ENCODE measurements at places on chromosomes 7 and 10.

DNA sequence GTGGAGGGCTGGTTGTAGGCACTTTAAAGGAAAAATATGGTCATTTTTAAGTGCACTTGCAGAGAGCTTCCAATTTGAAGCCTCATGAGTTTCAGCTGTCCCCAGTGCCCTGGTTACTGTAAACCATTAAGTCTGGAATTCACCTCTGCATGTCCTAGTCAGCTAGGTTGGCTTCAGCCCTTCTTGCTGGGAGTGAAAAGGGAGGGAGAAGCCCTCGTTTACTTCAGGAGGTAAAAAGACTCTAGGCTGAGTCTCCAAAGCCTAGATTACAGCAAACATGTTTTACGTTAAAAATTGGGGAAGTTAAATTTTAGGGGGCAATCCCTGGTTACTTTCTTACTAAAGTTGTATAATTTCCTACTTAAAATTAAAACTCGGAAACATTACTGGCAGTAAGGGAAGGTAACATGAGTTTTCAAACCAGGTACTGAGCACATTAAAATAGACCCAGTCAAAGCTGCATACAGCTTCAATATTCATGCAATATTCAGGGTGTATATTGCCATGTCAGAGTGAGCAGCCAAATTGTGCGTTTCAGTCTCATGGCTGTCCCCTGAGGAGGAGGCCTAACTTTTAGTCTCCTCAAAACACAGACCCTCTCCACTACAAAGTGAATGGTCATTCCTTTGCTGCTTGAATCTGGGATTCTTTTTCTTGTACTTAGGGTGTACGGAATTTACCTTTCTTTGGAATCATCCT is 156.7 kb downstream of the PRKG1 start:
- no peak for DNase-seq

DNA sequence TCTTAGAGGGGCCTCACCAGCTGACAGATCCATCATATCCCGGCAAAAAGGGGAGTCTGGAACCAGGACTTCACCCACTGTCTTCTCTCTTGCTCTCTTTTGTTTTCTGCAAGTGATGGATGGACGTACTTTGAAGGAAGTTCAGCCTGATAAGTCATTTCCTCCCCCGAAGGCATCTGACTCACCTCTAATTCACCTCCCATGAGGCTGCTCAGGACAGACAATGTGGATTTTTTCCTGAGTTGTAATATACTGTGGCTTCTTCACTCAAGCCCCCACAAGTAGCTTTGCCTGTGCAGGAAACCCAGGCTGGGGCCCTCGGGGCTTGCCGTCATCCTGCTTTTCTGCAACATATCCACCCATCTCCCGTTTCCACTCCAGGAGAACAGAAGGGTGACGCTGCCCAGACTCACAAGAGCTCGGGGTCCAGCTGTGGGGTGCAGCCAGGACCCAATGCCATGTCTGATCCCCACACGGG is 70.4 kb downstream of the ASB13 start:
- DNase-seq = peak; percentile 83

DNA sequence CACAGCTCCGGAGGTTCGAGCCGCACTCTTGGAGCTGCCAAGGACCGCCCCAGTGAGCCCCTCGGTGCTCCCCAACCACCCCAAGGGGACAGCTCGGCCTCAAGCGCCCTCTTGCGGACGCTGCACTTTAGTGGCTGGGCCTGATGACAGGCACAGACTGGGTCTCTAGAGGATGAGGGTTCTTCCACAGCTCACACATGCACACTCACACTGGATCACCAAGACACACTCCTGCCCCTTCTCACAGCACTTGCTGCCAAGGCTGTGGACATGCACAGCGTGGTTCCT is 2.1 kb downstream of the RET start:
- DNase-seq = no peak

DNA sequence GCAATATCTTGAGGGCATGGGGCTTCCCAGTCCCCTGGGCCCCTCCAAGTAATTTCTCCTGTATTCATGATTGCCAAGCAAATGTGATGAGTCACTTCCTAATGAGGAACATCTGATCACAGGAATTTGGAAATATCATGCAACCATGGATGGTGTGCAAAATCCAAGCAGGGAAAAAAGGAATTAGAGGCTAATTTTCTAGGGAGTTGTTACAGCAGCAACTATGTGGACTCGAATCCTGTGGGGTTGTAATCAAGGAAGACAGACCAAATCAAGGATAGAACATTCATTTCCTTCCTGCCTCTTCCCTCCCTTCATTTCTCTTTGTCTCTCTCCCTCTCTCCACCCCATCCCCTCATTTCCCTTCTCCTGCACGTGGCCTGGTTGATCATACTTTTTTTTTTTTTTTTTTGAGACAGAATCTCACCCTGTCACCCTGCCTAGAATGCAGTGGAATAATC is 23.9 kb upstream of the AGFG2 start:
- peak; percentile 65 for DNase-seq

- no peak for DNase-seq
These were observed 107.6 kb downstream of the DIP2C start for GRCh38 chr10:581776-582330.

GRCh38 chr10:8790390-8790789 is 735.9 kb downstream of the GATA3 start:
- no peak for DNase-seq

- peak; percentile 98 for DNase-seq
These were observed 11.7 kb upstream of the PRDX3 start for GRCh38 chr10:119190353-119190752.

DNA sequence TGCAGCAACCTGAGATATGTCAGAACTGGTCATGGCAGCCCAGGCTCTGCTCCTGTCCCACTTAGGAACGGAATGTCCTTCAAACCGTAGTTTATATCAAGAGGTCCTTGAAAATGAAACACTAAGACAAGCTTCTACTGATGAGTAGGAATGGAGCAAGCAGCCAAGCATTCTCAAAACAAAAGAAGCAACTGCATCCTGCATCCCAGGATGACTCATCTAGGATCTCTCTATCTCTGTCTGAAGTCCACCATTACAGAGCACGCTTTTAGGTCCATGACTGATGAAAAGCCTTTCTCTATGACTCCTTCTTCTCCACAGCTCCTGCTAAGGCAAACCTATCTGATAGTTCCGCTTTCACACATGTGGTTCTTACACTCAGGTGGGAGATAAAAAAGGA is 16.3 kb downstream of the MBL2 start:
- DNase-seq = peak; percentile 52

DNA sequence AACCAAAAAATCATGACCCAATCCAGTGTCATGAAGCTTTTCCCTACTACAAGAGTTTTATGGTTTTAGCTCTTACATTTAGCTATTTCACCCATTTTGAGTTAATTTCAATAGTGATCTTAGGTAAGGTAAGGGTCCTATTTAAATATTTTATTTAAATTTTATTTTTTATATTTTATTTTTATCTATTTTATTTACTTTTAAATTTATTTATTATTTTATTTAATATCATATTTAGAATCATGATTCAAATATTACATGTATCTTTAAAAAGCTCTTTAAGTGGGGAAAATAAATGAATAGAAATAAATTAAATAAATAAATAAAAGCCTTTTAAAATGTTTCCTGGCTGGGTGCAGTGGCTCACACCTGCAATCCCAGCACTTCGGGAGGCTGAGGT is 276.0 kb downstream of the SKIDA1 start:
- no peak for DNase-seq

DNA sequence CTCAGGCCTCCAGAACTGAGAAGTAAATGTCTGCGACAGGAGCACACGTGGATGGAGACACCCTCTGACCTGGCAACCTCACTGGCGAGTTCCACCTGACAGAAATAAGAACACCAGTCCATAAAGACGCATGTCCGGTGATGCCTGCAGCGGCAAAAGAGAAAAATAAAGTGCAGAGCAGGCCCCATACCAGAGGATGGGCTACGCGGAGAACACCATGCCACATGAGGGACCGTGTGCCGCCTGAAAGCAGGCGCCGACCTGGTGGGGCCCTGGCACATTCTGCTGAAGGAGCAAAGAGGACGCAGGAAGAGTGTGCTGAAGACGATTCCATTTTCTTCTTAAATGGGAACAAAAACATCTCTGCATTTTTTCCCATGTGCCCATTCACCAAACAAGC is 105.0 kb downstream of the VIPR2 start:
- no peak for DNase-seq

GRCh38 chr7:104973227-104973626 is 40.8 kb upstream of the KMT2E start:
- DNase-seq = no peak

DNA sequence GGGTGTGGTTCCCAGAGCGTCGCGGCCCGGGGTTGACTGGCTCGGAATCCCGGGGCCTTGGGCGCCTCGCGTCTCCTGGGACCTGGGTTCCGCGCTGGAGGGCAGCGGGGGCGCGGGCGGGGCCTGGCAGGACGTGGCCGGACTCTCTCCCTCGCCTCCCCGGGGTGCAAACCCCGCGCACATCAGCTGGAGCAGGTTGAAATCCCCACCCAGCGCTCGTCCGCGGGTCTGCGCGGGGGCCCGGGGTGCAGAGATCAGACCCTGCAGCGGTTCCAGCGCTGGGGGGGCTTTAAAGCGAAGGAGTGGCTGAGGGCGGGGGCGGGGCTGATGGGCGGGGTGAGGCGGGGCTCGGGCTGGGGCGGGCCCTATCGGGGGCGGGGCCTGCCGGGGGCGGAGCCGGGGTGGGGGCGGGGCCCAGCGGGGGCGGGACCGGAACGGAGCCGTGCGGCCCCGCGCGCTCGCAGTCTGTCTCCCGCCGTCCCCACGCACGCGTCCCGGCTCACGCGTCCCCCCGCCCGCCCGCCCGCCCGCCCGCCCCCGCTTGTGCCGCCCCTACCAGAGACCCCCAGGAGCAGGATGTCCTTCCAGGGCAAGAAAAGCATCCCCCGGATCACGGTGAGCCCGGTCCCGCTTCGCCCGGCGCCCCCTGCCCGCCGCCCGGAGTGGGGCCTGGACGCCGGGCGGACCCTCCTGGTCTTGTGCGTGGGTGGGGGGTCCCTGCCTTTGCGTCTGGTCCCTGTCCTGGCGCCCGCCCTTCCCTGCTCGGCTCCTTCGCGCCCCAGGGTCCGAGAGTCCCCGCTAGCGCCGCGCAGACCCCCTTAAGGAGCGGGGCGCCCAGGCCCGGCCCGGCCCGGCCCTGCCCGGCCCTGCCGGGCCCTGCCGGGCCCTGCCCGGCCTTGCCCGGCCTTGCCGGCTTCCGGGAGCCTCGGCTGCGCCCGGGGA is at the start of gene DPYSL4:
Gene DPYSL4, plus strand, starts transcription at position 461 of the 942 bp plus-strand sequence. Its CDS starts 116 bp downstream, at position 577.
- DNase-seq = no peak

DNA sequence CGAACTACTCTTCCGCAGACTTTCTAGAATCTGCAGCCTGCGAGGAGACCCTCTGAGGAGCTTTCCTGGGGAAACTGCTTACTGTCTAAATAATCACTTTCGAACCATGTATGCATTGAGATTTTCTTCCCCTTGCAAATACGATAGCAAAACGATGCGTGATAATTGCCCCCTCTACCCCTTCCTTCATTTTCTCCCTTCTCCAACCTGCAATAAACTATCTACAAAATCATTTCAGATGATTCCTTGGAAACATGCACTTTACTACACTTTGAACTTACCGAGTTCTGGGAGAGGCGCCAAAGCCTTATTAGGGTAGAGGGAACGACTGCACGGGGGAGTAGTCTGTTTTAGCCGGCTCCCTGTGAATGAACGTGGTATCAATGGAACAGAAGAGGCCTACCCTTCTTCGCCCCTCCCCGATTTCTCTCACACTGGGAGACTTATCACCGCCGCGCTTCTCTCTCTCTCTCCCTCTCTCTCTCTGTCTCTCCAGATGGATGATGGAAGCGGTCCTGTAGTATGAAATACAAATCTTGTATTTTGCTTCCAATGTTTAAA is at the start of gene FGFBP3:
Gene FGFBP3, minus strand, starts transcription at position 370 of the 561 bp plus-strand sequence. CDS start 517 bp downstream, outside the sequence.
- peak; percentile 77 for DNase-seq

DNA sequence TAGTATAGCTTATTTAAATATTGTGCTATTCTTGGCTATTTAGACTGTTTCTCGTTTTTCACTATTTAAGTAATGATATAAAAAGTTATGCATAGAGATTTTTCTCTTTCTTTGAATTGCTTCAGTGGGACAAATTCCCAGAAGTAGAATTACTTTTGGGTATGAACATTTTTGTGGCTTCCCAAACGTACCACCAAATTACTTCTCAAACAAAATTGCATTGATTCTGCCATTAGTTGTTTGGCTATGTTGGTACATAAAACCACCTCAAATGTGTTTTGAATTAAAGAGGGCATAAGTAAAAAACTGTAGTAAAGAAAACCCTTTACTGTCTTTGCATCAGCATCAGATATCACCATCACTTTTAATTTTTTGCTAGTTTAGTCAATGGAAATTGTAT is 31.0 kb downstream of the AKR1B1 start:
- DNase-seq = no peak

- no peak for DNase-seq
These were observed 72.1 kb downstream of the INSIG1 start for GRCh38 chr7:155369766-155370165.

GRCh38 chr10:43075612-43076003 is 1.3 kb upstream of the RET start:
- DNase-seq = no peak

DNA sequence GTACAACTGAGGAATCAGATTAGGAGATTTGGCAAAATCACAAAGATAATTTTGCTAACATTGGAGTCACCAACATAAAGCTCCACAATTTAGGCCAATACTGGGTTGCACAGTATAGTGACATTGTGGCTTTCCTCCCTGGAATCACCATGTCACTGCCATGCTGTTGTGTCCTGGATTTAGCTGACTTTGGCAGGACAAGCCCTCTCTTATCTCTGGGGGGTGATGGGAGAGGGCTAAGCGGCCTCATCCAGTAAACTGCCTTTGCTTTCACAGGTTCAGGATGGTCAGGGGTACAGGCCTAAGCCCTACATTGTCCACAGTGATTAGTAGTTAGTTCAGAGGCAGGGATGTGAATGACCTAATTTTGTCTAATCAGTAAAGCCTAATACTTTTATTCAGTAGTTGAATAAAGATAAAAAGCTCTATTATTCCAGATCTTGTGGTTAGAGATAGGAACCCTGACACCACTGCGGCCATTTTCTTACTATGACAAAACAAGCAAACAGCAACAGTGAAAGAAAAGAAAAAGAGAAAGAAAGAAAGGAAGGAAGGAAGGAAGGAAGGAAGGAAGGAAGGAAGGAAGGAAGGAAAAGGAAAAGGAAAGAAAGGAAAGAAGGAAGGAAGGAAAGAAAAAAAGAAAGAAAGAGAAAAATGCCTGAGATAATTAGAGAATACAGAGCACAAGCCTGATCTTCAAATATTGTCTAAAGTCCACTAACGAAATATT is 140.1 kb downstream of the ETV1 start:
- DNase-seq = no peak

- DNase-seq = peak; percentile 64
These were observed 154.0 kb upstream of the KLF14 start for GRCh38 chr7:130887957-130888371.

GRCh38 chr7:130275826-130276297 is 9.2 kb downstream of the CPA2 start:
- DNase-seq = peak; percentile 42

DNA sequence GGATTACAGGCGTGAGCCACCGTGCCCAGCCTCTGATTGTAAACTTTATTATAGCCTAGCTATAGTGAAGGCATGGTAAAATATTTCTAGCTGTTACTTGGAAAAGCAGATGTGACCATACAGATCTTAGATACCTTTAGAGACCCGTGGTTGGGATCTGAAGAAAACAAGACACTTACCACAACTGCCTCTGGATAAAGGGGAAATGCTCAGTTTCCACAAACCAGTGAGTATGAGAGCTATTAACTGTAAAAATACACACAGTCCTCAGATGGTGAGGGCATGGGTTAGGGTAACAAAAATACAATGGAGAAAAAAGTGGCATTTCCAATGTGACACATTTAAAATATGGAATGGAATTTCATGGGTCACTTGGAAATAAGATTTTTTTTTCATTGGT is 63.0 kb downstream of the ZNF438 start:
- no peak for DNase-seq

Measured in mesenchymal stem cell (in vitro differentiated cells and primary cell).